ENCODE measurements at places on chromosomes 12 and 14. TPM values are rescaled to one million over a fixed set of nuclear protein-coding genes. Genes with fewer than 3 reads are reported as not detected.

Gene CELA1
- not detected for total RNA-seq

GRCh38 chr12:103462675-103463074, 33.1 kb downstream of the C12orf42 start:
- no peak for DNase-seq

Gene LPCAT3
- 33.2 TPM for total RNA-seq

Gene PLBD1
- total RNA-seq: 11.6 TPM

Gene TEX52
- total RNA-seq: not detected

Gene RAD9B
- total RNA-seq: 2.2 TPM

Gene DBX2
- total RNA-seq: 0.27 TPM

Gene RPS6KL1
- total RNA-seq: 12.6 TPM

Gene CCDC177
- not detected for total RNA-seq

- no peak for DNase-seq
Measured at GRCh38 chr12:212415-212714, 1.6 kb downstream of the SLC6A12 start.

- DNase-seq: no peak
Measured at GRCh38 chr14:101202627-101203404, 299.3 kb upstream of the RTL1 start.

- DNase-seq: no peak
Measured at GRCh38 chr12:121966959-121967358, 48.6 kb downstream of the CFAP251 start.

- no peak for DNase-seq
Measured at GRCh38 chr12:105998561-105998960, 140.2 kb downstream of the NUAK1 start.

Gene CCDC59
- total RNA-seq: 21.0 TPM

GRCh38 chr14:75260025-75260763, 18.4 kb upstream of the FOS start:
- no peak for DNase-seq

- DNase-seq: no peak
Measured at GRCh38 chr14:78469947-78470346, 299.8 kb downstream of the NRXN3 start.

DNA sequence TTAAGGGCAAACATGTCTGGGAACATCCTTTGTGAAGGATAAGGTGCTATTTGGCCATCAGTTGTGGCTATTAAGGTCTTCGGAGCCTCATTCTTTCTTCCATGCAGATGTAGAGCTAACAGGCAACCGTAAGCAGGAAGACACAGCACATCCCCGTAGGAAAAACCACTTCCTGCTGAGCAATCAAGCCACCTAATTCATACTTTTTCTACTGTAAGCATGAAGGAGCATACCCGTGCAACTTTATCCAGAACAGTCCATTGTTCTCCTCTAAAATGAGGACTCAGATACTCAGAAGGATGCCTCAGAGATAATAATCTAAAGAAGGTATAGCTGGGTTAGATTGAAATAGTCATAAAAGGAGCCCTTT, 232.0 kb downstream of the PPM1H start:
- no peak for DNase-seq

Gene PLEKHG3
- 82.9 TPM for total RNA-seq

Gene CFAP54
- total RNA-seq: 0.91 TPM

- no peak for DNase-seq
Measured at GRCh38 chr12:94308612-94309011, 151.1 kb downstream of the CEP83 start.

GRCh38 chr14:52907949-52908348, 42.9 kb downstream of the FERMT2 start:
- no peak for DNase-seq

- no peak for DNase-seq
Measured at GRCh38 chr12:52254965-52255751, 19.3 kb upstream of the KRT86 start.

DNA sequence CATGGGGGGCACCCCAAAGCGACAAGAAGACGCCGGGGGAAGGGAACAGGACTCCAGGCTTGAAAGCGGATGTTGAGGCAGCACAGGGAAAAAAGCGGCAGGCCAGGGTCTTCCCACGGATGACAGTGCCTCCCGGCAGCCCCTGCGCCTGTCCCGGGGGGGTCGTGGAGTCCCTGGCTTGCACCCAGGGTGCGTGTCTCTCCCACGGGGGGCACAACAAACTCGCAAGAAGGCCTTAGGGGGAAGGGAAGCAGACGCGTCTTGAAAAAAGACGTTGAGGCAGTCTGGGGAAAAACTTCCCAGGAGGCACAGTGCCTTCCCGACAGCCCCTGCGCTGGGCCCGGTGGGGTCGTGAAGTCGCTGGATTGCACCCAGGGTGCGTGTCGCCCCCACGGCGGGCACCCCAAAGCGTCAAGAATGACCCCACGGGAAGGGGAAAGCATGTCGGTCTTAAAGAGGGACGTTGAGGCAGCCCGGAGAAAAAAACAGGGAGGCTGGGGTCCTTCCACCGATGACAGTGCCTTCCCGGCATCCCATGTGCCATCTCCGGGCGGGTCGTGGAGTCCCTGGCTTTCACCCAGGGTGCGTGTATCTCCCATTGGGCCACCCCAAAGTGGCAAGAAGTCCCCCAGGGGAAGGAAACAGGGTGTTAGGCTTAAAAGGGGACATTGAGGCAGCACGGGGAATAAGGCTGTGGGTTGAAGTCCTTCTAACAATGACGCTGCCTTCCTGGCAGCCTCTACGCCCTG, 159.9 kb upstream of the ALG10B start:
- no peak for DNase-seq
